ENCODE measurements at places on chromosomes 5 and 9. TPM values are rescaled to one million over a fixed set of nuclear protein-coding genes. Genes with fewer than 3 reads are reported as not detected.

DNA sequence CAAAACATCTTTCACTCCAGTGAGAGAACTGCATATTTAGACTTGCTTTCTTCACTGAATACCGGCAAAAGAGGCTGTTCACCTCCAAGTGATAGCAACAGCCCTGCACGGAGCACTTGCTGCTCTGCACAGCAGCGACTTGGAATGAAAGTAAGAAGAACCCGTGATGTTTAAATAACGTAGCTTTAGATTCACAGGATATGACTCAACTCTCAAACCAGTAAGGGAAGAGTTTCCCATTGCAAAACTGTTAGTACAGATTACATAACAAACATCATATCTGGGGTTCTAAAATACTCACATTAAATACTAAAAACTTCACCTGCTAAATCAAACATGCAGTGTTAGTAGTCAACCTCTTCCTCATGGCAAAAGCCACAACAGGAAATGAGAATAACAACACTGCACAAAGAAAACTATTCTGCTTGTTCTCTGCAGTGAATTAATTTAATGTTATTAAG lies 203.4 kb downstream of the MCTP1 start:
- peak; percentile 0 for DNase-seq
- H3K27ac ChIP-seq, result no peak overlapping the region
- no peaks in the 10 kb centered on the region for H3K4me1 ChIP-seq
- H3K27me3 ChIP-seq, result no peaks in the 10 kb centered on the region

Gene TAF11L9
- polyA plus RNA-seq, result not detected

Gene ZNF658
- polyA plus RNA-seq, result 2.8 TPM

Gene TMEM232
- polyA plus RNA-seq, result not detected

DNA sequence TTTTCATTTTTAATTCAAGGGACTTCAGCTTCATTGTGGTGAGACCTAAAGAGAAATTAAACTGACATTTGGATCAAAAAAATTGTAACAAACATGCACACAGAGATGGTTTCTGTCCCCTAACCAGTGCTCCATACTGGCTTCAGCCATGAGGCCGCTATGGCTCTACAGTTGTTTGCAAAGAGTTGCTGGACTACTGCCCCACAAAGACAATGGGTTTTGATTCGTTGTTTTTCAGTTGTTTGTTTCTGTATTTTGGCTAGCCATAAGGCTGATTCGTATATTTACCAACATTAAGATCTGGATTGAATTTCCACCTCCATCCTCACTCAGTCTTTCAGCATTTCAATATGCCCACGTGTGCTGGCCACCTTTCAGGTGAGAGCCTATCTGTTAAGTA lies 163.7 kb upstream of the KIF2A start:
- no peaks in the 10 kb centered on the region for H3K36me3 ChIP-seq
- H3K27ac ChIP-seq, result no peak overlapping the region
- no peak for DNase-seq
- no peaks in the 10 kb centered on the region for H3K4me1 ChIP-seq

Gene CFAP90
- polyA plus RNA-seq, result not detected
